ENCODE measurements at places on chromosomes 4 and X.

DNA sequence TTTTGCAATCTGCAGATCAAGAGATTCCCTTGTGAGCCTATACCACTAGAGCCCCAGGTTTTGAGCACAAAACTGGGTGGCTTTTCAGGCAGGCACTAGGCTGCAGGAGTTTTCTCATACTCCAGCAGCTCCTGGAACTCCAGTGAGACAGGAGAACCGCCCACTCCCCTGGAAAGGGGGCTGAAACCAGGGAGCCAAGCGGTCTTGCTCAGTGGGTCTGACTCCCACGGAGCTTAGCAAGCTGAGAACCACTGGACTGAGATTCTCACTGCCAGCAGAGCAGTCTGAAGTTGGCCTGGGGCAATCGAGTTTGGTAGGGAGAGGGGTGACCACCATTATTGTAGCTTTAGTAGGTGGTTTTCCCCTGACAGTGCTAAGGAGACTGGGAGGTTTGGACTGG, 313.8 kb upstream of the TEX13C start:
- DNase-seq: no peak

GRCh38 chr4:73436674-73437557, 895 bp downstream of the AFP start:
- no peak for DNase-seq

- no peak for DNase-seq
These were observed 58.1 kb downstream of the DHRSX start for GRCh38 chrX:2442694-2443093.

- no peak for DNase-seq
These were observed 65.0 kb downstream of the ZFX start for GRCh38 chrX:24214568-24214967.

DNA sequence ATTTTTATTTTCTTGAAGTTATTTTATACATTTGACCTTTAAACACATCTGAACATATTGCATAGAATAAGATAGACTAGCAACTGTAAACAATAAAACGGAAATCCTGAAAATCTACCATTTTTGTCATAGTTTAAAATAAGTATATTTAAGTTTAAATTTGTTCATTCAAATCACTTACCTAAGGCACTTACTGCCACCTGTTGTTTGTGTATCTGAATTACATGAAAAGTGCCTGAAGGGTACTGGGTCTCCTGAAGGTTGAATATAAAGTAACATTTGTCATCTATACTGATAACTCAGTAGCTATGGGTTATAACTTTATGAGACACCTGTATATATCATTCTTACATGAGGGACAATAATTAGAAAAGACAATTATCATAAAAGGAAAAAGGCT, 38.6 kb downstream of the TRPC5 start:
- DNase-seq: no peak

GRCh38 chrX:101745046-101745445, 85.4 kb upstream of the ARMCX2 start:
- no peak for DNase-seq

GRCh38 chr4:23789762-23790161, 100.1 kb downstream of the PPARGC1A start:
- no peak for DNase-seq

DNA sequence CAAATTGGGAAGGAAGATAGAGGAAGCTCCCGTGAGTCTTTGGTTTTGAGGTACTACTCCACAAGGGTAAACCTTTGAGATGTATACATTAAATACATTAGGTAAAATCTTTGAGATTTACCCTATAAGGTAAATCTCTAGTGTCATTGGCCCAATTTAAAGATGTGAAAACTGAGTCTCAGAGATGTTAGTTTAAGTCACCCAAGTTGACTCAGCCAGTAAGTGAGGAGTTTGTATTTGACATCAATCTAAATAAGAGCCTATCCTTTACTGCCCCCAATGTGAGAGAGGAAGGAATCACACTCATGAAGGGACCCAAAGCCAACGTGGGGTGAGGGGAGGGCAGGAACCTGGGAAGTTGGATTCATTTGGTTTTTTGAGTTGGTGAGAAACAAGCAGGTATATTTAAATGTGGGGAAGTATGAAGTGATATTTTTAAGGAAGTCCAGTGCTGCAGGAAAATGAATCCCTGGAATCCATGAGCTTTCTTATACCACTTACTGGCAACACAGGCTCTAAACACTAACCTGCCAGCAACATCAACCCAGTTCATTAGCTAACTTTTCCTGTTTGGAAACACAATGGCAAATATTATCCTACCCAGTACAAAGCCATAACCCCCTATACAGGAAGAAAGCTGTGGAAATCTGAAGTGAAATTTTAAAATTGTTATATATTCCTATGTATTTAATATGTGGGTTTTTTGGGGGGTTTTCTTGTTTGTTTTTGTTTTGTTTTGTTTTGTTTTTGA, 55.3 kb downstream of the PALLD start:
- no peak for DNase-seq

- no peak for DNase-seq
These were observed 83.4 kb upstream of the KLHL13 start for GRCh38 chrX:118199997-118200396.

DNA sequence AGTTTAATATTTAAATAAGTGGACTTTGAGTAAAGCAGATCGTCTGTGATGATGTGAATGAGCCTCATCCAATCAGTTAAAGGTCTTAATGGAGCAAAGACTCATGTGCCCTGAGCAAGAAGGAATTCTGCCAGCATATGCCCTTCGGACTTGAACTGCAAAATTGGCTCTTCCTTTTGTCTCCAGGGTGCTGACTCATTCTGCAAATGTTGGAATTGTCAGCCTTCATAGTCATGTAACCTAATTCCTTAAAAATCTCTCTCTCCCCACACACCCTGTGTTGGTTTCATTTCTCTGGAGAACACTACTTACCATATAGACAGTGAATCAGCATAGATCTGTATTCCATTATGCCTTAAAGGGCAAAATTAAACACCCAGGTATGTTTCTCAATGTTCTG, 609.8 kb upstream of the GALNTL6 start:
- no peak for DNase-seq

DNA sequence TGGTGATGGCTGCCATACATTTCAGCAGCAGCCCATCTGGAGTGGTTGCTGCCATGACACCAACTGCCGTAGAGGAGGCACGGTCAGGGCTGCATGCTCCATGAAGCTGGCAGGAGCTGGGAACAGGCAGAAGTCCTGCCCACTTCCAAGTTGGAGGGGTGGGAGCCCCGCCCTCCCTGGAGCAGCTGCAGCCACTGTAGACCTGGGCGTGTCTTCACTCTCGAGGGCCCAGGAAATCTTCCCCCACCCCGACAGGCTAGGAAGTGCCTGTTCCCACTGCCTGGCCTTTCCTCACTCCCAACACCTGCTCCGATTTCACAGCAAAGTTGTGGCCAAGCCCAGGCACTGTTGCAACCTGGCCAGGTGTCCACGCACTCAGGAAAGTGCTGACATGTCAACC, 42.3 kb downstream of the NALF2 start:
- no peak for DNase-seq

- no peak for DNase-seq
These were observed 1399.1 kb upstream of the PCDH7 start for GRCh38 chr4:29320947-29321620.

DNA sequence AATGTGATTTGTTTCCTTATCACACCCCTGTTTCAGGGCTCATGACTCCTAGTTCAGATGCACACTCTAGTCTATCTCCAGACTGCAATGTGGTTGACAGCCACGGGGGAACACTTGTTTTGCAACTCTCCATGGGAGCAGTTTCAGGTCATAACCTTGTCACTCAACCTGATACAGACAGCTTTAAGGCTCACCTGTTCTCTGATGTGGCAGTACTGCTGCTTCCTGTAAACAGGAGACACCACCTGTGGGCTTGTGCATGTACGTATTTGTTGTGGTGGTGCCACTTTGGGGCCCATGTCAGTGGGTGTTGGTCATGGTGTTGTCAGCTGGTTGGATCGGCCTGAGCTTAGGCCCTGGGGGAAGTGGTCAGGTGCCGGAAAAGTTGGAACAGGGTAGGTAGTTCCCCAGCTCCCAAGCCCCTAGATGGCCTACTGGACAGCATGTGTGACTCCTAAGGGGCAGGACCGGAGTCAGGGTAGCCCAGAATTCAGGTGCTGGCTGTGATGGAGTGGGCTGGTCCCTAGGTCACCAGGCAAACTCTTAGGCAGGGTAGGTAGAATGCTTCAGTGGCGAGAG, 46.2 kb downstream of the FAM9B start:
- peak; percentile 60 for DNase-seq

- DNase-seq: no peak
These were observed 4.6 kb downstream of the FTSJ1 start for GRCh38 chrX:48480583-48480982.

- no peak for DNase-seq
These were observed 6.3 kb downstream of the SLC39A8 start for GRCh38 chr4:102339018-102339417.

- no peak for DNase-seq
These were observed 43.9 kb downstream of the CYSLTR1 start for GRCh38 chrX:78283511-78283910.

DNA sequence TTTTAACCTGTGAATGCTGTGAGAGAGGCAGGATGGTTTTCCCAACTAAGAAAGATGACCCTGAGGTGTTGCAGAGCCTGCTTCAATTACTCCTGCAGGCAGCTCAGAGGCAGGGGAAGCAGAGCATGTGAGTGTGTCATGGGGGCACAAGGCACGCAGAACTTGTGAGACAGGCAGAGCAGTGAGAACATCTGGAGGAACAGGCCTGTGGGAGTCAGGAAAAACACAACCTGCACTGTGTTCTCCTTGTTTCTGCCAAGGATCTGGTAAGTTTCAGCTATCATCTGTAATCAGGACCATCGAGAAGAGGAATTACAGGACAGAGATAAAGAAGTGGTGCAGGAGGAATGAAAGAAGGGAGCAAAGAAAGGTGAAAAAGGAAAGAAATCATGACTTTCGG, 741.8 kb upstream of the INTU start:
- no peak for DNase-seq

DNA sequence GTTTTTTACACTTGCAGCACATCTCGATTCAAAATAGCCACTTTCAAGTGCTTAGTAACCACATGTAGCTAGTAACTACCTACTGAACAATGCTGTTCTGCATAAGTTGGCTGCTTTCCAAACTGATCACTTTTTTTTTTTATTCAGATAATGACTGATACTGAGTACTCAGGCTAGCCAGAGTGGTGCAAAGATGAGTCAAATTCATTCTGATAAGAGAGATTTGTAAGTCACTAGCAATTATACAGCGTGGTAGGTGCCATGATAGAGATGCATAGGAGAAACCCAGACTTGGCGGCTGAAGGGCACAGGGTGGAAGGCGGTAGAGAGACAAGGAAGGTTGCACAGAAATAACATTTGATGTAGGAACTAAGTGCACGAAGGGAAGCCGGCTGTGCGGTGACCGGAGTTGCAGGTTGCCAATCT, 357 bp upstream of the IGBP1 start:
- no peak for DNase-seq

- no peak for DNase-seq
These were observed 114.5 kb downstream of the SLC10A7 start for GRCh38 chr4:146407257-146407656.

GRCh38 chr4:182752158-182752910, 164.9 kb downstream of the DCTD start:
- DNase-seq: no peak
